ENCODE measurements at places on chromosomes 11 and 22.

DNA sequence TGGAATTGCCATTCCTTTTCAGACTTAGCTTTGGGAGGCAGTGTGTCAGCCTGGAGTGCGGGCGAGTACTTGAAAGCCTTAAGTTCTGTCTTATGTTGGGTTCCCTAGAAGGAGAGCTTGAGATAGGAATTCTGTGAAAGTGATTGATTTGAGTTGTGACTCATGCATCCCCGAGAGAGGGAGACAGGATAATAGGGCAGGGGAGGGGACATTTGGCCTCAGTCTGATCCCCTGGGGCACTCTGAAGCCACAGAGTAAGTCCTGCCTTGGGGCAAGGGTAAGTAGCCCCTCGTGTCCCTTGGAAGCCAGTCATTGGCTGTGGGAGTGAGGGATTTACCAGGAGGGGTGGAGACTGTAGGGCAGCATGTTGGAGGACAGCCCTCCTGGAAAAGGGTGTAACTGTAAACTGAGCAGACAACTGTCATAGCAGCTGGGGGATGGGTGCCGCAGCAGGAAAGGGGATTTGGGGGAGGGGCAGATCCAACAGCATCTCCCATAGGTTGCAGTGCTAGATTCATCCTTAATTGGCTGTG, 44.0 kb downstream of the KIAA1671 start:
- DNase-seq: no peak

GRCh38 chr22:38706101-38706900, 557 bp downstream of the GTPBP1 start:
- no peak for DNase-seq

DNA sequence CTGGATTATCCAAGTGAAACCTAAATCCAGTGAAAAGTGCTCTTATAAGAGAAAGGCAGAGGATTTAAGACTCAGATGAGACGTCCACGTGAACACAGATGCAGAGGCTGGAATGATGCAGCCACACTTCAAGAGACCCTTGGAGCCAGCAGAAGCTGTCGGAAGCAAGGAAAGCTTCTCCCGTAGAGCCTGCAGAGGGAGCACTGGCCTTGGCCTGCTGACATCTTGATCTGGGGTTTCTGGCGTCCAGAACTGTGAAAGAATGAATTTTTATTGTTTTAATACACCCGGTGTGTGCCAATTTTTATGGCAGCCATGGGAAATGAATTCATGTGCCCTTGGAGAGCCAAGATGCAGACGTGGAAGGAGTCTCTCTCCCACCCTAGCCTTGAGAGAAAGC, 407.0 kb upstream of the B3GAT1 start:
- DNase-seq: no peak

GRCh38 chr11:2510626-2511402, 66.0 kb downstream of the KCNQ1 start:
- DNase-seq: no peak

DNA sequence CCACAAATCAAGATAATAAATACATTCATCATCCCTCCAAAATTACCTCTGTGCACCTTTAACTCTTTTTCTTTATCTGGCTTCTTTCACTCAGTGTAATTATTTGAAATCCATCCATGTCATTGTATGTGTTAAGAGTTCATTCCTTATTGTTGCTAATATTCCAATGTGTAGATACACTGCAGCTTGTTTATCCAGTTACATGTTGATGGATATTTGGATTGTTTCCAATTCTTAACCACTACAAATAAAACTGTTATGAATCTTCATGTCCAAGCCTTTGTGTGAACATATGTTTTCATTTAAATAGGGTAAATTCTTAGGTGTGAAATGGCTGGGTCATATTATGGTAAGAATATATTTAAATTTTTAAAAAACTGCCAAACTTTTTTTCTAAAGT, 323.3 kb upstream of the NCAM1 start:
- no peak for DNase-seq

- no peak for DNase-seq
These were observed 10.4 kb downstream of the GNAZ start for GRCh38 chr22:23080613-23081290.

- DNase-seq: no peak
These were observed 637.0 kb downstream of the OPCML start for GRCh38 chr11:132895340-132895739.

GRCh38 chr11:7543302-7543701, 29.5 kb downstream of the PPFIBP2 start:
- no peak for DNase-seq

DNA sequence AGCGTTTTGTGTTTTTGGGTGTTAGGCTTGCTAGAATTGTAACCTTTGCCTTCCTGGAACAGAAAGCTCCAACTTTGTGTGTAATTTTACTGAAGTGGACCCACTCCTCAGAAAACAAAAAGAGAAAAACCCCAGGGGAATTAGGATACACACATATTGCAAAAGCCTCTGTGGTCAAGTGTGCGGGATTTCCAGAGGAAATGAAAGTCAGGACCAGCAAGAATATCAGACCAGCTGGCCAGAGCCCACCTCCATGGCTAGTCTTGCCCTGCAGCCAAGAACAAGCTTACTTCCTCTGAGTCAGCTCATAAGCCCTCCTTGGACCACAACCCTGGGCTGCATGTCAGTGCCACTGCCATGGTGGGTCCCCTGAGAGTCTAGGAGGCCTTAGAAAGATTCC, 37.0 kb upstream of the FTH1 start:
- DNase-seq: no peak

GRCh38 chr11:109986488-109986887, 106.7 kb upstream of the ZC3H12C start:
- no peak for DNase-seq

DNA sequence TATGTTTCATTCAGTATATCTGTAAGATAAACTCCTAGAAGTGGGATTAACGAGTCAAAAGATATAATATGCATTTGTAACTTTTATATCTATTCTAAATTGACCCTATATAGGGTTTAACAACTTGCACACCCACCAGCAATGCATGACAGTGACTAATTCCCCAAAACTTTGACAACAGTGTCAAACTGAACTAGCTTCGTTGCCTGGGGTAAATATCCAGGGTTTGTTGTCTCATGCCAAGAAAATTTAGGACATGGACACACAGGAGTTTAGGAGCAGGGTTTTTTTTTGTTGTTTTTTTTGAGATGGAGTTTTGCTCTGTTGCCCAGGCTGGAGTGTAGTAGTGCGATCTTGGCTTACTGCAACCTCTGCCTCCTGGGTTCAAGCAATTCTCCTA, 5.1 kb downstream of the SNU13 start:
- no peak for DNase-seq

DNA sequence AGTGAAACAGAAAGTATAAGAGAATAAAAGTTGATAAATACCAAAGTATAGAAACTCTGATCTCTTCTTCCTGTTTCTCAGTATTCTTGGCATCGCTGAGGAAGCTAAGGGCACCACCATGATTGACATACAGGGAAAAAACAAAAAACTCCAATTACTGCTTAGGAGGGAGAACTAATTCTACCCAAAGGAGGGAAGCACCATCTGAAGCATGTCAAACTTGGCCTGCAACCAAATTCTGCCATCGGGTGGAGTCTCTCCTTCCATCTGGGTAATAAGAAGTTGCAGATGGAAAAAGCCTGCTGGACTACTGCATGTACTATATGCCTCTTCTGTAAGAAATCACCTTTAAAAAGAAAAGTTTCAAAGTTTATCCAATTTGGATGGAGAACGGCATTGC, 30.5 kb upstream of the PPP2R1B start:
- DNase-seq: no peak

- DNase-seq: no peak
These were observed 197.0 kb downstream of the GUCY1A2 start for GRCh38 chr11:106821291-106821690.

GRCh38 chr11:58898106-58898505, 41.2 kb upstream of the GLYATL1 start:
- DNase-seq: no peak

- no peak for DNase-seq
These were observed 41.5 kb upstream of the MYEOV start for GRCh38 chr11:69252490-69252837.

- DNase-seq: no peak
These were observed 382 bp downstream of the IMMP1L start for GRCh38 chr11:31509051-31509428.

DNA sequence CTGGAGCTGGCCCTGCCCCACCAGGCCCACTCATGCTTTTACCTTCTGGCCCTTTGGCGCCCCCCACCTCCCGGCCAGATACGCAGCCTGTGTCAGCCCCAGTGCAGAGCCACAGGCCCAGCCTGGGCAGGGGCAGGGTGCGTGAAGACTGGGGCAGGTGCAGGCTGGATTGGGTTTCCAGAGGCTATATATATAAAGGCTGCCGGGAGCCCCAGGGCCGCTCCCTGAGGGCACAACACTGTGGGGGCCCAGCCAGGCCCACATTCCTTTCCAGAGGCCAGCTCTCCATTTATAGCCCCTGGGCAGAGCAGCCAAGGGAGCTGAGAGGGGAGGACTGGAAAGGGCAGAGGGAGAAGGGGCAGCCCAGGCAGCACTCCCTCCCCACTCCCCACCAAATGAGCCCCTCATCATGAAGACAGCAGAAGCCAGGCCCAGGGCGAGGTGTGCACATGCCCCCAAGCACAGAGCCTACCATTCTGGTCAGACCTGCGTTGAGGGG, 5.0 kb upstream of the MYOD1 start:
- DNase-seq: no peak

DNA sequence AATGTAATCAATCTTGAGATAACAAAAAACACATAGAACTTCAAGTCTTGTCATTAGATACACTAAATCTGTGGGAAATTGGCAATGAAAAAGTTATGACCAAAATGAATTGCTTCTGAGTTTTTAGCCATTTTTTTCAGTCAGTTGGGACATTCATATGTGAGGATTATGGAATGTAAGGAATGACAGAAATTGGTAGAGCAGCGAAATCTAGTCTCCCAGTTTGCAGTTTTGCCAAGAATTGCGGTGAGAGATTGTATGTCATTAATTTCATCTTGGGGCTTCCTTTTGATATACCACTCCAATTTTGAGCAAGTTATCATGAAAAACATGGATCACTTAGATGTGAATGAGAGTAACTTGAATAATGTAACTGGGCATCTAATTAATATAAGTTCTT, 49.9 kb downstream of the SIK2 start:
- DNase-seq: no peak

- DNase-seq: no peak
These were observed 119.3 kb downstream of the WNT11 start for GRCh38 chr11:76086743-76087635.

DNA sequence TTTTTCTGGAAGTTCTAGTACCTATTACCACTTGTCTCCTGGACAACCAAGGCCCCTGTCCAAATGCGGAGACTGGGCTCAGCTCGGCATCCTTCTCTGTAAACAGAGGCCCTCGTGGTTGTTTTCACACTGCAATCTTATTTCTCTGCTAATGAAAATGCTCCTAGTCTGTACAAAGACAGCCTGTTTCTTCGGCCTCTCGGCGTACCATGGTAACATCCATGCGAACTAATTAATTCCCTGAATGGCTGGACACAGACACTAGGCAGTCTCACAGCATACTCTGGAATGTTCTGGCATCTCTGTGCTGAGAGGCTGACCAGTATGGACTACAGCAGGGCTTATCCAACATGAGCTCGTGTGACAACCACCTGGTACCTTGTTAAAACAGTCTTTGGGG, 5.7 kb downstream of the POLR3H start:
- DNase-seq: no peak

- DNase-seq: no peak
These were observed 26.6 kb upstream of the SCN3B start for GRCh38 chr11:123681030-123681429.

- no peak for DNase-seq
These were observed 5.2 kb downstream of the KLHL22 start for GRCh38 chr22:20490183-20490940.

DNA sequence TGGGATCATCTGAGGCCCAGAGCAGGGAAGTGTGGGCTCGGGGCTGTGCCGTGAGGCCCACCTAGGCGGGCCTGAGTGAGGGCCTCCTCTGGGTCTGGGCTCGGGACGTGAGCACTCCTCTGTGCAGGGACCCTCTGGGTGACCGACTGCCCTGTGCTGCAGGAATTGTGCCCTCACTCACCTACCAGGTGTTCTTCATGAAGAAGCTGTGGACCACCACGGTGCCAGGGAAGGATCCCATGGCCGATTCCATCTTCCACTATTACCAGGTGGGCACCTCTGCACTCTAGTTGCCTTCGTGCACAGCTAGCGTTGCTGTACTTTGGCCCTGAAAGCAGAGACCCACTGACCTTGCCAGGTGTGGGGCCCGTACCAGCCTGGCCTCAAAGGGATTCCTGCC, 80.5 kb downstream of the MYO7A start:
- no peak for DNase-seq

- no peak for DNase-seq
These were observed 1275.9 kb downstream of the BRD1 start for GRCh38 chr22:48551716-48552268.

GRCh38 chr11:93474123-93474522, 69.1 kb downstream of the SMCO4 start:
- no peak for DNase-seq

DNA sequence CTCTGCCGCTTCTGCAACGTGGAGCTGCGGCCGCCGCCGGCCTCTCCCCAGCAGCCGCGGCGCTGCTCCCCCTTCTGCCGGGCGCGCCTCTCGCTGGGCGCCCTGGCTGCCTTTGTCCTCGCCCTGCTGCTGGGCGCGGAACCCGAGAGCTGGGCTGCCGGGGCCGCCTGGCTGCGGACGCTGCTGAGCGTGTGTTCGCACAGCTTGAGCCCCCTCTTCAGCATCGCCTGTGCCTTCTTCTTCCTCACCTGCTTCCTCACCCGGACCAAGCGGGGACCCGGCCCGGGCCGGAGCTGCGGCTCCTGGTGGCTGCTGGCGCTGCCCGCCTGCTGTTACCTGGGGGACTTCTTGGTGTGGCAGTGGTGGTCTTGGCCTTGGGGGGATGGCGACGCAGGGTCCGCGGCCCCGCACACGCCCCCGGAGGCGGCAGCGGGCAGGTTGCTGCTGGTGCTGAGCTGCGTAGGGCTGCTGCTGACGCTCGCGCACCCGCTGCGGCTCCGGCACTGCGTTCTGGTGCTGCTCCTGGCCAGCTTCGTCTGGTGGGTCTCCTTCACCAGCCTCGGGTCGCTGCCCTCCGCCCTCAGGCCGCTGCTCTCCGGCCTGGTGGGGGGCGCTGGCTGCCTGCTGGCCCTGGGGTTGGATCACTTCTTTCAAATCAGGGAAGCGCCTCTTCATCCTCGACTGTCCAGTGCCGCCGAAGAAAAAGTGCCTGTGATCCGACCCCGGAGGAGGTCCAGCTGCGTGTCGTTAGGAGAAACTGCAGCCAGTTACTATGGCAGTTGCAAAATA, 816 bp downstream of the PDE3B start:
- no peak for DNase-seq

All from cortex of kidney (tissue), 1 donor.